Skeletal muscle tissue (tissue), 5 donors: ENCODE measurements at places on chromosomes 5 and 9. TPM values are rescaled to one million over a fixed set of nuclear protein-coding genes. Genes with fewer than 3 reads are reported as not detected.

Gene ZNF300
- total RNA-seq = 5.2 TPM

Gene CYSTM1
- total RNA-seq = 3.1 TPM

Gene ARL14EPL
- not detected for total RNA-seq

Gene ZDHHC12
- total RNA-seq = 2.6 TPM

Gene TICAM2
- 2.6 TPM for total RNA-seq

Gene NR5A1
- total RNA-seq = not detected

Gene LECT2
- total RNA-seq = not detected

Gene ACOT12
- total RNA-seq = 0.52 TPM

Gene UNC13B
- total RNA-seq = 16.2 TPM

Gene ANKDD1B
- total RNA-seq = 3.7 TPM

Gene ORM2
- not detected for total RNA-seq

Gene CARD6
- 3.1 TPM for total RNA-seq

Gene PCDHA4
- 0.52 TPM for total RNA-seq

Gene PLEKHG4B
- total RNA-seq = 0.52 TPM

Gene CDH6
- total RNA-seq = 5.7 TPM

Gene KIF27
- 6.3 TPM for total RNA-seq

Gene NKD2
- 1.6 TPM for total RNA-seq

Gene CEL
- not detected for total RNA-seq

Gene C7
- total RNA-seq = 15.1 TPM

Gene GPR150
- under 0.01 TPM for total RNA-seq

Gene NTNG2
- under 0.01 TPM for total RNA-seq

Gene FOXD4L6
- total RNA-seq = not detected

Gene FAM169A
- 0.52 TPM for total RNA-seq

Gene ANKRD18B
- total RNA-seq = not detected

Gene MSX2
- total RNA-seq = not detected

Gene FCN1
- 5.2 TPM for total RNA-seq

Gene BTNL8
- total RNA-seq = not detected

Gene ADAMTS6
- 2.6 TPM for total RNA-seq

Gene SLC34A1
- not detected for total RNA-seq
